ENCODE measurements at places on chromosomes 1 and 21. TPM values are rescaled to one million over a fixed set of nuclear protein-coding genes. Genes with fewer than 3 reads are reported as not detected.
A peak's percentile ranks its signal among the peaks of the same experiment; 100 is the strongest.

The E2F2 gene
- not detected for total RNA-seq

DNA sequence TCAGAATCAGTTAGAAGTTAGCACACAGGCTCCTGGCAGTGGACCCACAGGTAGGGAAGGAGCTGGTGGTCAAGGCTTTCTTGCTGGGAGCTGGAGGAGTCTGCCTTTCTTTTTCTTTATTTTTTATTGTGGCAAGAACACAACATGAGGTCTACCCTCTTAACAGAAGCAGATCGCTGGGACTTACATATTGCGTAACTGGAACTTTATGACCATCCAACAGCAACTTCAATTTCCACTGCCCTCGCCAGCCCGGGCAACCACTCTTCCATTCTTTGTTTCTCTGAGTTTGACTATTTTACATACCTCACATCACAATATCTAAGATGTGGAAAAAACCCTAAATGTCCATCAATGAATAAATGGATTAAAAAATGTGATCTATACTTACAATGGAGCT, 147.8 kb upstream of the AJAP1 start:
- H3K36me3 ChIP-seq, result no peaks in the 10 kb centered on the region
- no peaks in the 10 kb centered on the region for H3K4me1 ChIP-seq
- DNase-seq, result no peak
- H3K27ac ChIP-seq, result no peak overlapping the region

The TIPRL gene
- 34.4 TPM for total RNA-seq

The HTR6 gene
- not detected for total RNA-seq

- no peaks in the 10 kb centered on the region for H3K36me3 ChIP-seq
- H3K27me3 ChIP-seq, result no peaks in the 10 kb centered on the region
- DNase-seq, result no peak
- H3K4me3 ChIP-seq, result no peak overlapping the region
Measured at GRCh38 chr1:64061430-64062104, 141.9 kb upstream of the UBE2U start.

GRCh38 chr1:151713874-151714273, 2.7 kb downstream of the CELF3 start:
- peaks cover 51% of the 10 kb centered on the region for H3K27me3 ChIP-seq
- H3K4me3 ChIP-seq, result no peak overlapping the region
- no peaks in the 10 kb centered on the region for H3K36me3 ChIP-seq
- peaks cover 3% of the 10 kb centered on the region for H3K4me1 ChIP-seq

DNA sequence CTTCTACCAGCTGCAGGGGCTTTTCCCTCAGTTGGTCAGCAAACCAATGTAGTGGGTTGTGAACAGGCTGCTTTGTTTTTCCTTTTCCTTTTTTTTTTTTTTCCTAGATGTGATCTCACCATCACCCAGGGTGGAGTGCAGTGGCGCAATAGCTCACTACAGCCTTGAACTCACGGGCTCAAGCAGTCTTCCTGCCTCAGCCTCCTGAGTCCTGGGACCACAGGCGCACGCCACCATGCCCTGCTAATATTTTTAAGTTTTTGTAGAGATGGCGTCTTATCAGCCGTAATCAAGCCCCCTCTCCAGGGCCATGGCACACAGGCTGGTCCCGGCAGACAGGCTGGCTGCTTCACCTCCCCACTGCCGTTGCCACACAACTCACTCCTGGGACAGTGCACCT, 3.4 kb upstream of the TRIM11 start:
- no peak overlapping the region for H3K4me3 ChIP-seq
- no peak overlapping the region for H3K27ac ChIP-seq
- DNase-seq, result no peak
- no peaks in the 10 kb centered on the region for H3K36me3 ChIP-seq
- H3K4me1 ChIP-seq, result peaks cover 17% of the 10 kb centered on the region

The PTPN22 gene
- total RNA-seq, result 1.3 TPM

DNA sequence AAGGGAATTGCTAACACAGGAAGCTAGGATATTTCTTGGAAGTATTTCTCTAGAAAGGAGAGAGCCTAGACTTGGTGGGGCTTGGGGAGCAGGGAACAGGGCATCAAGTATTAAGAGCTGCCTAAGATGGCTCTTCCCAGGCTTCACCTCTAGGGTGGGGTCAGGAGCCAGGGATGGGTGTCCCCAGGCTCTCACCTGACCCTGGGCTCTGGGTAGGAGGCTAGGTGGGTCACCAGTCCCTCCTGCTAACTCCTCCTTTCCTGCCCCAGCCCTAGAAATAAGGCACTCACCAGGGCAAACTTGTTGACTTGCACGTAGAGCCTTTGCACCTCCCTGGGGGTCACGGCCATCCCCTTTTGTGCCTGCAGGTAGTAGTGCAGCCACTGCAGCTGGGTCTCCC, 15.0 kb downstream of the ETNK2 start:
- no peaks in the 10 kb centered on the region for H3K4me1 ChIP-seq

DNA sequence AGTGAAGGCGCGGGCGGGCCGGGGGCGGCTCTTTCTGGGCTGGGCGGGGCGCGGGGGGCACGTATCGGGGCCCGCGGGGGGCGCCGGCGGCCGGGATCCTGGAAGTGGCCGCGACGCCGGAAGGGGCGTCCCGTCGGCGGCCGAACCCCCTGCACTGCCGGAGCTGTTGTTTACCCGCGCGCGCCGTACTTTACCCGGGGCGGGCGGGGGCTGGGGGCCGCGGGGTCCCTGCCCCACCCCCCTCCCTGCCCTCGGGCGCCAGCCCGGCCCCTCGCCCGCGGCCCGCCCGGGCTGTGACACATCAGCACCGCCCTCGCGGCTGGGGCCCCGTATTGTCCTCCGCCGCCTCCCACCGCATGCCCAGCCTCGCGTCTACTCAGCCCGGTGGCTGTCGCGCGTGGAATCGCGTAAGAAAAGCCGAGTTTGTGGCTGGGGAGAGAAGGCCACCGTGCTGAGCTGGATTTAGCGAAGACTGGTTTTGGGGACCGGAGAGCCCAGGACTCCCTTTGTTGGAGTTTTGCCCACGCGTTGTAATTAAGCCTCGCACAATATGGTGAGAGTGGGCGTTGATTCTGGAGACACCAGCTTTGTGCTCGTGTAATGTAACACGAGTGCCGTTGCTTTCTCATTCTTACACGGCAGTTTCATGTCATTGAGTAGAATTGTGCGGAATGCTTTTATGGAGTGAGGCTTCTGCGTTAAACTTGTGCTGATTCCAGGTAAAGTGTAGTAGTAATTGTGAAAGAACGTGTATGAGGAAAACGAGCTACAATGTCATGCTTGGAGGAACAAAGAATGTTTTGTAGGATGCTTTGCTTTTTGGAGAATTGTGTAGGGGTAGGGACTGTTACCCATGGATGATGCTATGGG, 559 bp downstream of the BACH1 start:
- peak overlapping the region; percentile 96 for H3K4me3 ChIP-seq
- peak overlapping the region; percentile 98 for H3K27ac ChIP-seq
- no peaks in the 10 kb centered on the region for H3K36me3 ChIP-seq
- DNase-seq, result peak; percentile 56
- peaks cover 23% of the 10 kb centered on the region for H3K4me1 ChIP-seq
- H3K27me3 ChIP-seq, result no peaks in the 10 kb centered on the region

The LGR6 gene
- total RNA-seq, result 0.27 TPM

DNA sequence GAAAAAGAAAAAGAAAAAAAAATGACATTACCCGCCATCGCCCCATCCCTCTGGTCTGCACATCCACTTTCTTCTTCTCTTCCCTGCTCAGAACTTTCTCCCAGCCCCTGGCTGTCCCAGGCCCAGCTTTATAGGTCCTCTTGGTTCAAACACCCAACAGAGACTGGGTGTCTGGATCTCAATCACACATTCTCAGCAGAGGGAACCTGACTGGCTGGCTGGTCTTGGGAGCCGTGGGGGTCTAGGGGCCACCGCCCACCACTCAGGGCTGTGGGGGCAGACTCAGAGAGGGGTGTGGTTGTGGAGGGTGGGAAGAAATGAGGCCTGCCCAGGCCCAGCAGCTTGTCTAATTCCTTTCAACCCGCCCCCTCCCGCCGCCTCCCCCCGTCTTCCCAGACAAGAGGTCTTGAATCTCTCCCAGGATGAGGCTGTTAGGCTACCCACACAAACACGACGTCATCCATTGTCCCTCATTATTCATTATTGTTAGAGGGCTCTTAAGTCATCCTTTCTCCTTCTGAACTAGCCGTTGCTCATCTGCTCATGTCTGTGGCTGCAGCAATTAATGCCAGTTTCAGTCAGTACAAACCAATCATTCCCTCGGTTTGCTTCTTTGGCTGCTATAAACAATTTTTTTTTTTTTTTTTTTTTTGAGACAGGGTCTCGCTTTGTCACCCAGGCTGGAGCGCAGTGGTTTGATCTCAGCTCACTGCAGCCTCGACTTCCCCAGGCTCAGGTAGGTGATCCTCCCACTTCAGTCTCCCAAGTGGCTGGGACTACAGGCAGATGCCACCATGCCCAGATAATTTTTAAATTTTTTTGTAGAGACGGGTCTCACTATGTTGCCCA, 40.6 kb upstream of the CLIC4 start:
- DNase-seq, result peak; percentile 99
- H3K4me3 ChIP-seq, result no peak overlapping the region
- H3K36me3 ChIP-seq, result no peaks in the 10 kb centered on the region
- H3K4me1 ChIP-seq, result peaks cover 36% of the 10 kb centered on the region
- H3K27ac ChIP-seq, result peak overlapping the region; percentile 94
- H3K27me3 ChIP-seq, result no peaks in the 10 kb centered on the region

- no peak for DNase-seq
- H3K27me3 ChIP-seq, result peaks cover 20% of the 10 kb centered on the region
- H3K36me3 ChIP-seq, result no peaks in the 10 kb centered on the region
- no peak overlapping the region for H3K4me3 ChIP-seq
- no peaks in the 10 kb centered on the region for H3K4me1 ChIP-seq
Measured at GRCh38 chr1:53401813-53402745, 57.1 kb upstream of the DMRTB1 start.

GRCh38 chr1:96541491-96541890, 180.1 kb upstream of the PTBP2 start:
- H3K27ac ChIP-seq, result no peak overlapping the region
- H3K4me3 ChIP-seq, result no peak overlapping the region
- H3K4me1 ChIP-seq, result peaks cover 10% of the 10 kb centered on the region

DNA sequence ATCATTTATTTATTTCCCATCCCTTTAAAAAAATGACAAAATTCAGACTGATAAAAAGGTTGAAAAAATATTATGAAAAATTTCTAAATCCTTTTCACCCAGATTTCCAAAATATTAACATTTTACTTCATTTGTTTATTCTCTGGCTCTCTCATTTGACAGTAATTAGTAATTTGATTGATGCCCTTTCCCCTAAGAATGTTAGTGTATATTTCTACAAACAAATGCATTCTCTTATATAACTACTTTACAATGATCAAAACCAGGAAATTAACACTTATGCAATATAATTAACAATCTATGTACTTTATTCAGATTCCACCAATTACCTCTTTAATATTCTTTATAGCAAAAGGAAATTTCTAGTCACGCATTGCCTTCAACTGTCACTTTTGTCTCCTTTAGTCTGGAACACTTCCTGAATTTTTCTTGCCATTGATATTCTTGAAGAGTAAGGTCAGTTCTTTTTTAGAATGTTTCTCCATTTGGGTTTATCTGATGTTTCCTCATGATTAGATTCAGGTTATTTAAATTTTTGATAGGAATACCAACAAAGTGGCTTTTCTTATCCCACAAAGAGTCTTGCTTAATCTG, 3.9 kb downstream of the CD53 start:
- no peak for DNase-seq
- no peak overlapping the region for H3K27ac ChIP-seq
- no peaks in the 10 kb centered on the region for H3K36me3 ChIP-seq

DNA sequence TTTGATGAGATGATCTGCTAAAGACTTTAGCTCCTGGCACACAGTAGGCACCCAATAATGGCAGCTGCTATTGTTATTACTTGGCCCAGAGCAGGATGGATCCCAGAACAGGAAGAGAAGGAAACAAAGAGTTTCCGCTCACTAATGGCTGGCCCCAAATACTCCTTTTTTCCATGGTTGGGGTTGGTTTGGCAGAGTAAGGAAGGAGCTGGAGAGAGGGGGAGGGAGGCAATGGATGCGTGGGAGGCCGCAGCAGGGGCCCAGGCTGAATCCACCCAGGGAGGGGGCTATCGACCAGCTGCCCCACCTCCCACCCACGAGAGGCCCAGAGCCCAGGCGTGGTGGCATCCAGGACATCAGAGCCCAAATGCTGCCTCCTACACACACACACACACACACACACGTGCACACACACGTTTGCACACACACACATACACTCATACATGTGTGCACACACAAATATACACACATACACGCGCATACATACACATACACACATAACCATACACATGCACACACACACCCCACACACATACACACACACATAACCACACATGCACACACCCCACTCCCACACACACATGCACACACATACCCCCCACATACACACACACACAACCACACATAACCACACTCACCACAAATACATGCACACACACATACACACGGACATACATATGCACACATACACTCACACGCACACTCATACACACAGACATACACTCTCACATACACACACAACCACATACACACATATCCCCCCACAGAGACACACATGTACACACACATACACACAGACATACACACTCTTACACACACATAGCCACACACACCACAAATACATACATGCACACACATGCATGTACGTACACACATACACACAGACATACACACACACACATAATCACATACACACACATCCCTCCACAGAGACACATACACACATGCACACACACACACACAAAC, 25.2 kb downstream of the C1QB start:
- peaks cover under 1% of the 10 kb centered on the region for H3K27me3 ChIP-seq
- no peak overlapping the region for H3K4me3 ChIP-seq
- H3K36me3 ChIP-seq, result no peaks in the 10 kb centered on the region
- no peak for DNase-seq
- peaks cover 16% of the 10 kb centered on the region for H3K4me1 ChIP-seq
- H3K27ac ChIP-seq, result no peak overlapping the region

The SLC25A34 gene
- 1.0 TPM for total RNA-seq

The NBPF11 gene
- total RNA-seq, result 8.7 TPM
